Activated CD8-positive, alpha-beta memory T cell treated with anti-CD3 and anti-CD28 coated beads for 36 hours (primary cell): ENCODE measurements at places on chromosomes 4 and X. TPM values are rescaled to one million over a fixed set of nuclear protein-coding genes. Genes with fewer than 3 reads are reported as not detected.

OCIAD2 gene
- total RNA-seq: 64.0 TPM

TBCK gene
- total RNA-seq: 21.2 TPM

VEGFC gene
- total RNA-seq: not detected

TMPRSS11A gene
- total RNA-seq: not detected

HPRT1 gene
- 104 TPM for total RNA-seq

TBC1D8B gene
- total RNA-seq: 0.99 TPM

ANK2 gene
- total RNA-seq: 0.55 TPM

TRIM75 gene
- total RNA-seq: not detected

SPATA4 gene
- total RNA-seq: not detected

PPEF2 gene
- not detected for total RNA-seq

SPANXB1 gene
- total RNA-seq: not detected

SSX2B gene
- not detected for total RNA-seq

IGBP1 gene
- 31.4 TPM for total RNA-seq

GAGE12E gene
- total RNA-seq: not detected

POU3F4 gene
- total RNA-seq: not detected

CT45A5 gene
- not detected for total RNA-seq

RGS12 gene
- total RNA-seq: 1.3 TPM

CLGN gene
- not detected for total RNA-seq

CAPN6 gene
- total RNA-seq: not detected

LNX1 gene
- total RNA-seq: not detected

CDS1 gene
- 0.06 TPM for total RNA-seq

IL9R gene
- 1.8 TPM for total RNA-seq

RAB41 gene
- not detected for total RNA-seq

FGF5 gene
- not detected for total RNA-seq

RNF212 gene
- total RNA-seq: 1.6 TPM

RTL5 gene
- 0.42 TPM for total RNA-seq

TMPRSS11F gene
- total RNA-seq: not detected

CYLC1 gene
- not detected for total RNA-seq

ARAF gene
- total RNA-seq: 69.8 TPM

SLC9A7 gene
- total RNA-seq: 20.6 TPM

RNF150 gene
- total RNA-seq: not detected

ZMAT1 gene
- total RNA-seq: 1.9 TPM

PAGE2 gene
- not detected for total RNA-seq

CXCL5 gene
- total RNA-seq: not detected

AADAT gene
- total RNA-seq: 0.19 TPM

SPIN4 gene
- total RNA-seq: 6.0 TPM

PDGFRA gene
- not detected for total RNA-seq

DAPP1 gene
- 24.4 TPM for total RNA-seq

ABLIM2 gene
- 0.32 TPM for total RNA-seq

CYSLTR1 gene
- total RNA-seq: 0.34 TPM

ARHGEF9 gene
- 14.3 TPM for total RNA-seq

FOXR2 gene
- total RNA-seq: not detected

QRFPR gene
- not detected for total RNA-seq

SLC10A6 gene
- total RNA-seq: not detected
